Activated CD4-positive, alpha-beta T cell treated with anti-CD3 and anti-CD28 coated beads, Interleukin-2, amount 50 U/mL, for 4 hours (primary cell): ENCODE measurements at places on chromosomes 3 and 15.

DNA sequence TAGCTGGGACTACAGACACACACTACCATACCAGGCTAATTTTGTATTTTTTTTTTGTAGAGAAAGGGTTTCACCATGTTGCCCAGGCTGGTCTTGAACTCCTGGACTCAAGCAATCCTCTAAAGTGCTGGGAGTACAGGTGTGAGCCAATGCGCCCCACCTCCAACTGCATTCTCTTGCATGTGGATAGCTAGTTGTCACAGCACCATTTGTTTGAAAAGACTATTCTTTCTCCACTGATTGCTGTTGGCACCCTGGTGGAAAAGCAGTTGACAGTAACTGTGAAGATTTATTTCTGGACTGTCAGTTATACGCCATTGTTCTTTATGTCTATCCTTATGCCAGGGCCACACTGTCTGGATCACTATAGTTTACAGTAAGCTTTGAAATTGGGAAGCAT, 303.9 kb downstream of the ADAMTS17 start:
- no peak for DNase-seq

GRCh38 chr15:41877631-41878354, 16.1 kb downstream of the SPTBN5 start:
- DNase-seq: no peak

- no peak for DNase-seq
These were observed 329.9 kb upstream of the AGTR1 start for GRCh38 chr3:148367756-148368155.

GRCh38 chr3:94596887-94597566, 534.2 kb downstream of the NSUN3 start:
- no peak for DNase-seq

GRCh38 chr15:76470691-76471090, 134.1 kb downstream of the ISL2 start:
- no peak for DNase-seq

- DNase-seq: no peak
These were observed 37.2 kb downstream of the IDH2 start for GRCh38 chr15:90064911-90065681.
